ENCODE measurements at places on chromosomes 12 and 14.

DNA sequence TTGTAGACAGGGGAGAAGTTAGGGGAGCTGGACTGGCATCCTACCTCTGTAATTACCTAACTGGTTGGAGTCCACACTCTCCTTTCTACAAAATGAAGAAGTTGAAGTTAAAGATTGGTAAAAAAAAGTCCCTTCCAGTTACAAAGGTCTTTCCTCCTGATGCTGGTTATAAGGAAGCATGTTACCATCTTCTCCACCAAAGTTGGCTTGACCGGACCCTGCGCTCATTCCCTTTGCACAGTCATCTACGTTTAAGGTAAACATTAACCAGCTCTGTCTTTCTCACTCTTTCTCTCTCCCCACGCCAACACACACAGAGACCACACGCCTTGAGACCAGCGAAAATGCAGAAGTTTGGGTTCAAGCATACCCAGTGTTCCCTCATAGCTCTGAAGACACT, 11.9 kb downstream of the FBLN5 start:
- H3K36me3 ChIP-seq, result no peaks in the 10 kb centered on the region
- H3K27me3 ChIP-seq, result peaks cover 4% of the 10 kb centered on the region
- H3K4me3 ChIP-seq, result no peak overlapping the region
- H3K27ac ChIP-seq, result no peak overlapping the region
- no peak for DNase-seq

DNA sequence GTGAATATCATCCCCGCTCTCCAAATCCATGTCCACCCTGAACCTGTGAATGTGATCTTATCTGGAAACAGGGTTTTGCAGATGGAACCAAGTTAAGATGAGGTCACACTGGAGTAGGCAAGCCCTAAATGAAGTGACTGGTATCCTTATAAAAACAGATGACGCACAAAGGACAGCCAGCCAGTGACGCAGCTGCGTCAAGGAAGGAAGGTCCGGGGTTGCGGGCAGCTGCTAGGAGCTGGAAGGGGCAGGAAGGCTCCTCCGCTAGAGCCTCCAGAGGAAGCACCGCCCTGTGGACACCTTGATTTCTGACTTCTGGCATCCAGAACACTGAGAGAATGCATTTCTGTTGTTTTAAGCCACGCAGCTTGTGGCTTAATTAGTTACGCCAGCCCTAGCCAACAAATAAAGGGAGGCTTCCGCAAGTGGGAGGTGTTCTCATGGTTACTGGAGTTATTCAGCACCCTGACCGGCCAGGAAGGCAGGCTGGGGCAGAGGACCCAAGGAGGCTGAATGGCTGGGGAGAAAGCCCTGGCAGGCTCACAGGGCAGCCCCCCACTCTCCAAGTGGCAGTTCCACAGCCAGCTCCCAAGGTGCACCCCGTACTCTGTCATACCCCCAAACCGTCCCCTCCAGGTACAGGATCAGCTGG, 127.6 kb upstream of the NCOR2 start:
- H3K36me3 ChIP-seq, result no peaks in the 10 kb centered on the region
- no peak for DNase-seq
- no peak overlapping the region for H3K4me3 ChIP-seq

DNA sequence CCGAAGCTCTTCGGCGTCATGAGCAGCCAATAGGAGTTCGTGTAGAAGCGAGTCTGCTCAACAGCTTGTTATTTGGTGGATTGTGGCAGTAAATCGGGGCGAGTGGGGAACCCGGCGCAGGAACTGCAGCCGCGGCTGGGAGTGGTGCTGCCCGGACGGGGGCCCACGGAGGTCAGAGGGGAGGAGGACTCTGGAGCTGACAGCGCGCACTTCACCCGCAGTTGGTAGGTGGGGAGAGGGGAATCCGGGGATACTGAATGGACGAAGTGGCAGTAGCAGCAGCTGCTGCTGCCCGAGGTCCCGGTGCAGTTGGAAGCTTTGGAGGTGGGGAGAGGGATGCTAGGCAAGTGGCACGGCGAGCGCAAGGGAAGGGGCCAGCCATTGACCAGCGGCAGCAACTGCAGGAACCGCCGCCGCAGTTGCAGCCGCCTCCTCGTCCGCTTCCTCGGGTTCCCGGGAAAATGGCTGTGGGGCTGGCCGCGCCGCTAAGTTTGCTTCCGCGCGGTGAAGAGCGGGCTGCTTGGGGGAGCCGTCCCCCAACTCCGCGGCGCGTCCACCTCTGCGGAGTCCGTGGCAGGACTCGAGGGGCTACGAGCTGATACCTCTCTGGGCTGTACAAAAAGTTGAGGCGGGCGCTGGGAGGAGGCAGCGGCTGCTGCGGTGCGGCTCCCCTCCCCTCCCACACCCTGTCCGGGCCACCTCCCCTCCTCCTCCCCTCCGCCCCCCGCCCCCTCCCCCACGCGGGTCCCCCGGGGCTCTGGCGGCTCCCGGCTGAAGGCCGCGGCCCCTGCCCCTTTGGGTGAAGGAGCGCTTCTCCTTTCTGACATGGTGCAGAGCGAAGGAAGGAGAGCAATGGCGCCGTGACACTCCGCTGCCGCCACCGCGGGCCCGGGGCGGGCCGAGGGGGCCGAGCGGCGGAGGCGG, at the start of gene ARID4A:
Gene ARID4A, plus strand, starts transcription at position 79 of the 924 bp plus-strand sequence. CDS start 1,300 bp downstream, outside the sequence.
- H3K36me3 ChIP-seq, result peaks cover 40% of the 10 kb centered on the region
- DNase-seq, result peak; percentile 96
- H3K27ac ChIP-seq, result no peak within 1 kb of the TSS
- H3K4me3 ChIP-seq, result no peak within 1 kb of the TSS
- no peaks in the 10 kb centered on the region for H3K27me3 ChIP-seq

- H3K27me3 ChIP-seq, result peaks cover 18% of the 10 kb centered on the region
- no peak for DNase-seq
- no peak overlapping the region for H3K27ac ChIP-seq
- H3K4me3 ChIP-seq, result no peak overlapping the region
These were observed 117.9 kb upstream of the PRB2 start for GRCh38 chr12:11513288-11513687.

DNA sequence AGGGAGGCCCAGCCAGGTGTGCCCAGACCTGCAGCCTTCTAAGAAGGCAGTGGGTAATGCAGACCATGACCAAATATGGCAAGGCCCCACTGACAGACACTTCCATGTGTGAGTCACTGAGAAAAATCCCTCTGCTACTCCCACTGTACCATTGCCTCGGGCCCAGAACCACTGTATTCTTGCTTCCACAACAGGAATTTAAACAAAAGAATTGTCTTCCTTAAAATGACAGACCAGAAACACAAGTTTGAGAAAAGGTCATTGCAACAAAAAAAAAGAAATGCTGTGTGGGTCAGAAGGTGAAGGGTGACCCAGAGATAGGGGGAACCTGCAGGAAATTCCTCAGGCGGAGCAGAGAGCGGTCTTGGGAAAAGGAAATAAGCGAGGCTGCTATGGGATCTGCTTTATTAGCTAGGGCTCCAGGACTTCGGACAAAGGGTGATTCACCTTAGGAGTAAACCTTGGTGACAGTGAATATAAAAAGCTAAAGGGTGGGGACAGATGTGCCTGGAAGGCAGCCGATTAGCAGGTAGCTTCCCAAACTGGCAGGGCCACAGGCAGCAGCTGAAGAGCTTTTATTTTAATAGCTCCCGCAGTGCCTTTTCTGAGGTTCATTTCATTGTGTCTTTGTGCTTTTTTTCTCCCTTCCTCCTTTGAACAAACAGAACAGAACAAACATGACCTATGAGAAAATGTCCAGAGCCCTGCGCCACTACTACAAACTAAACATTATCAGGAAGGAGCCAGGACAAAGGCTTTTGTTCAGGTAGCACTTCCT, 185.3 kb upstream of the BCL2L14 start:
- peaks cover 52% of the 10 kb centered on the region for H3K4me1 ChIP-seq

DNA sequence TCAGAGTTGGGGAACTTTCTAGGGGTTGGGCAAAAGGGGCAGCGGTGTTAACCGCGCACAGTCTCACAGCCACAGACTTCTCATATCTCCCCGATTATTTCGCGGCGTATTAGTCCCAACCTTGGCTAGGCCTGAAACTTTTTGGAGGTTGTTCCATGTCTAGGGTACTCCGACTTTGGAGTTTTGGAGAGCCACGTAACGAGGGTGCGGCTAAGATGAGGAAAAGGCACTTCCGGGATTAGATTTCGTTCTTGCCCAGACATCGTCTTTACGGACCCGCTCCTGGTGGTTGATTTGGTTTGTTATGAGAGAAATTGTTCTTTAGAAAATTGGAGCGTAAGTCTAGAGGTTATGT, 513 bp downstream of the CCNK start:
- H3K36me3 ChIP-seq, result peaks cover 4% of the 10 kb centered on the region
- no peaks in the 10 kb centered on the region for H3K27me3 ChIP-seq
- peaks cover 46% of the 10 kb centered on the region for H3K4me1 ChIP-seq

DNA sequence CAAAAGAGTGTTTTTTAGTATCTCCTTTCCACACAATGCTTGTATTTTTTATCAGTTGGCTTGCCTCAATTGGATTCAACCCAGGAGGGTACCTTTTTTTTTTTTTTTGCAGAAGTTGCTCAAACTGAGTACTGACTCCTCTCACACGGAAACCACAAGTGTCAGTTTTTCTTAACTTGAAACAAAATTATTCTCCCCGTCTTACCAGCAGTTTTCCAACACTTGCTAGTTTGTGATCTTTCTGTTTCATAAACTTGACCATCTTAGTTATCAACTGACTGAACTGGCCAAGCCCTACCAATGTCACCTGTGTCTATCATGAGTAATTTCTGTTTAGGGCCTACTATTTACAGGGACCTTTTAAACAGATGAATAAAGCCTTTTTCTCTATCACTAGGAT, 34.1 kb upstream of the ITPR2 start:
- DNase-seq, result no peak
- H3K27ac ChIP-seq, result peak overlapping the region; percentile 12
- peaks cover 25% of the 10 kb centered on the region for H3K4me1 ChIP-seq

- no peaks in the 10 kb centered on the region for H3K36me3 ChIP-seq
- H3K4me1 ChIP-seq, result peaks cover 7% of the 10 kb centered on the region
- peaks cover 27% of the 10 kb centered on the region for H3K27me3 ChIP-seq
These were observed 164.6 kb upstream of the PARP11 start for GRCh38 chr12:4037747-4038312.

GRCh38 chr12:67689385-67689784, 40.8 kb downstream of the DYRK2 start:
- H3K27me3 ChIP-seq, result peaks cover 34% of the 10 kb centered on the region
- H3K36me3 ChIP-seq, result no peaks in the 10 kb centered on the region
- DNase-seq, result no peak

GRCh38 chr12:40225337-40225983, 663 bp downstream of the LRRK2 start:
- H3K27ac ChIP-seq, result no peak overlapping the region
- H3K4me1 ChIP-seq, result peaks cover 5% of the 10 kb centered on the region
- no peaks in the 10 kb centered on the region for H3K36me3 ChIP-seq
- peaks cover 51% of the 10 kb centered on the region for H3K27me3 ChIP-seq
- DNase-seq, result no peak

- peak overlapping the region; percentile 94 for H3K4me3 ChIP-seq
- no peaks in the 10 kb centered on the region for H3K27me3 ChIP-seq
- peak; percentile 82 for DNase-seq
- H3K4me1 ChIP-seq, result peaks cover 31% of the 10 kb centered on the region
- H3K27ac ChIP-seq, result peak overlapping the region; percentile 82
These were observed 764 bp downstream of the DYNLL1 start for GRCh38 chr12:120496413-120497340.

DNA sequence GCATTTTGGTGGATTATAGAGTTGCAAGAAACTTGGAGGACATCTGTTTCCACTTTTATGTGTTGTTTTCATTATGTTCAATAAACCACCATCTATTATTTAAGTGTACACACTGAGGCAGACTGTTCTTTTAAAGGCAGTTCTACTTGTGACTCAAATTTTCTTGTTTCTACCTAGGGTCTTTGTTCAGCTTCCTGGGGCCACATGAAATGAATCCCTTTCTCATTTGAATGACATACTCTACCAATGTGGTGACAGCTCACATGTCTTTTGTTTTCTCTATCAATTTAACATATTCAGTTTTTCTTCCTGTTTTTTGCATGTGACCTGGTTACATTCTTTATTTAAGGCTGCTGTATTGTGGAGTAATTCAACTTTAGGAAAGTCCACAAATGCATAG, 7.9 kb downstream of the SLC16A7 start:
- peaks cover 17% of the 10 kb centered on the region for H3K4me1 ChIP-seq
- H3K4me3 ChIP-seq, result no peak overlapping the region
- peaks cover 57% of the 10 kb centered on the region for H3K36me3 ChIP-seq
- H3K27me3 ChIP-seq, result no peaks in the 10 kb centered on the region
- DNase-seq, result peak; percentile 6

DNA sequence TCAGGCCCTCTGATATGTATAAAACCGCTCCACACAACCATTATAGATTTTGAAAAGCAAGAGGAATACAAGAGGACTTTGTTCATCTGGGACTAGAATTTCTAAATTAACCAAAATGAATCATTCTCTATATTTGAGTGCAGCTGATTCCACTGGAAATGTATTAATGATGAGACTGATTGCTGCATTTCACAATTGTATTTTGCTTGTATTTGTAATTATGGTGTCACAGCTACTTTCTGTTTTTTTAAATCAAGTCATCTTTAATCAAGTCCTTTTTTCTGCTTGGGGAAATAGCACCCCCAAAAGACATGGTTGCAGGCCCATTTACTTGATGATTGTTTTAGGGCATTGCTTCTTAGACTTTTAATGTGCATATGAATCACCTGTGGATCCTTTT, 162.4 kb downstream of the KICS2 start:
- H3K27ac ChIP-seq, result no peak overlapping the region
- H3K4me1 ChIP-seq, result no peaks in the 10 kb centered on the region
- no peak for DNase-seq
- H3K27me3 ChIP-seq, result peaks cover 1% of the 10 kb centered on the region
- no peak overlapping the region for H3K4me3 ChIP-seq

DNA sequence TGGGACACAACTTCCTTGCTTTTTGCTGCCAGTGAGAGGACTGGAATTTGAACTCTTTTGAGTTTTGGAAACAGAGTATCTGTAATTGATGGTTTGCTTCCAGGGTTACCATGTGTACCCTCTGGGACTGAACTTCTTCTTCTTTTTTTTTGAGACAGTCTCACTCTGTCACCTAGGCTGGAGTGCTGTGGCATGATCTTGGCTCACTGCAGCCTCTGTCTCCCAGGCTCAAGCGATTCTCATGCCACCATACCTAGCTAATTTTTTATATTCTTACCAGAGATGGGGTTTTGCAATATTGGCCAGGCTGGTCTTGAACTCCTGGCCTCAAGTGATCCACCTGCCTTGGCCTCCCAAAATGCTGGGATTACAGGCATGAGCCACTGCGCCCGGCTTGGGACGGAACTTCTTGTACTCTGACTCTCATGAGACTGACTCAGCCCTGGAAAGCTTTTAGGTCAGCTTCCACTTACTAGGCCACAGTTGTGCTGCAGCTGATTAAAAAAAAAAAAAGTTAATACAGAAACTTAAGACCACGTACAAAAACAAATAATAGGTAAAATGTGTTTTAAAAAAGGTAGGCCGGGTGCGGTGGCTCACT, 15.8 kb downstream of the SEL1L start:
- peaks cover 26% of the 10 kb centered on the region for H3K4me1 ChIP-seq
- H3K36me3 ChIP-seq, result peaks cover 65% of the 10 kb centered on the region
- H3K27ac ChIP-seq, result no peak overlapping the region
- H3K4me3 ChIP-seq, result no peak overlapping the region

All from activated CD4-positive, alpha-beta T cell treated with anti-CD3 and anti-CD28 coated beads, Interleukin-2, amount 10 ng/mL, durations not matched to agents 24 days and 14 days (primary cell).